ENCODE measurements at places on chromosomes 7 and 10.

GRCh38 chr10:100021322-100021721 lies 11.6 kb upstream of the DNMBP start:
- DNase-seq, result no peak

- no peak for DNase-seq
These were observed 572.3 kb downstream of the TCERG1L start for GRCh38 chr10:130739016-130739756.

DNA sequence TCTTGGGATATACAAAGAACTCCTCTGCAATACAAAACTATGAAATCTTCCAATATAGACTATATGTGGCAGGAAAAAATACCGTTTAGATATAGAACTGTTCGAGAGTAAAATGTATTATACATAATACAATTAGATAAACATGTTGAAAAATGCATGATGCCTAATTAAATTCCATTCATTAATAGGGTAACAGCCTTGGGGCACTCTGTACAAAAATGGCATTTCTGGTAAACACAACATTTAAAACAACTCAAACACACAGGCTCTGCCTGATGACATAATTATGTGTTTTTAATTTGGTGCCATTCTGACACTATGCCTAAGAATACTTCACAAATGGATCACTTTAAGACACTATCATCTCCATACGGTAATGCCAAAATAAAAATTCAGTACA lies 180.9 kb downstream of the FAM107B start:
- no peak for DNase-seq

DNA sequence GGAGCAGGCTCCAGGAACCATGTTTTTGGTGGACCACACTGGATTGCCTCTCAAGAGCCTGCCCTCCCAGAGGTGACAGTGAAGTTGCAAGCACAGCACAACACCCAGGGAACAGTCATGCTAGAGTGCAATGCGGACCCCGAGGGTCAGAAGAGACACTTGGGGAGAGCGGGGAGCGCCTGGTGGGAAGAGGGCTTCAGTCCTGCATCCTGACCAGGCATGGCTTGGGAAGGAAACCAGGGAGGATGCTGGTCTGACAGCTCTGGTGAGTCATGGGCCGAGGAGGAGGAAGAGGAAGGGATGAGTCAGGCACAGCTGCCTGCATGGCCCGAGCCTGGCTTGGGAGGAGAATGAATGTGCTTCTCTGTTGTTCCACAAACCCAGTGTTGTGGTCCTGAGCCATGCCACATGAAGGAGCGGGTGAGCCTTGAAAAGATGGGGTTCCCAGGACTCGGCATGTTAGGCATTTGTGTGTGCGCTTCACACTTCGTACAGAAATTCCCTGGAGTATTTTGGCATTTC lies 29.5 kb upstream of the ANKRD2 start:
- DNase-seq, result no peak

GRCh38 chr7:41830271-41830670 lies 127.4 kb upstream of the INHBA start:
- DNase-seq, result no peak

GRCh38 chr10:34548466-34548865 lies 266.6 kb downstream of the PARD3 start:
- no peak for DNase-seq

GRCh38 chr7:33262476-33262875 lies 133.1 kb downstream of the BBS9 start:
- DNase-seq, result no peak

- DNase-seq, result no peak
These were observed 5.8 kb downstream of the PSMA2 start for GRCh38 chr7:42926204-42926603.

- DNase-seq, result peak; percentile 5
These were observed 173.9 kb upstream of the GRM3 start for GRCh38 chr7:86469680-86470295.

DNA sequence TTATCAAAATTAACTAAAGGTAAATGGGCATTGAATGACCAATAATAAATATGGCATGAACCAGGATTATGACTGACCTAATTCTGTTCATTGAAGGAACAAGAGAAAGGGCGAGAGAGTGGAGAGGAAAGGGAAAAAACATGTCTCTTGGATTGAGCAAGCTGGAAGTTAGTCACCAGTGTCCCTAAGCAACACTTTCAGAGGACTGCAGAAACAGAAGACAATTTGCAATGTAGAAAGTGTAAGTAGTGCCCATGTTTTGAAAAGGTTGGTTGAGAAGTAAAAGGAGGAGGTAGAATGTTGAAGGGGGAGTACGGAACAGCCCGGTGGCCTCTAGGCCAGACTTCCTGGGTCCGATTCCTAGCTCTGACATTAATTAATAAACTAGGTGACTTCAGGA lies 94.6 kb downstream of the FAS start:
- no peak for DNase-seq

DNA sequence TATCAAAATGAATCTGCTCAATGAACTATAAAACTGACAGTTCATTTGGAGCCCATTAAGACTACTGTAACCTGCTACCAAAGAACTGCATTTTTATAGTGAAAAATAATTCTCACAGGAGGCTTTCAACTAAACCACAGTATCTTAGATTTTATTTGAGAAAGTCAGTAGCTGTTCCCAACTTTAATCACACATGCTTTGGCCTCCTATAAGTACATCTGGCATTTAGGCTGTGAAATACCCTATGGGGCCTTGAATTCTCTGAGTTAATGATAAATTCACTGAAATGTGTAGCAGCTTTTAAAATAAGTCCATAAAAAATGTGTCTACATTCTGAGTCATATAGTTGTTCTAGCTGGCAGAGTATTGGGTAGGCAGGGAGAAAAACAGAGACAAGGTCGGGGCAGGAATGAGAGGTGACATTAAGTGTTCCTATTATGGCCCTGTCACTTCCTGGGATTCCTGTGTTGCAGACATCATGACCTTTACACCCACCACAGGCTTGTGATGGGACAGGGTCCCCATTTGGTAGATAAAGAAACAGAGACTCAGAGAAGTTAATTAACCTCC lies 588.8 kb downstream of the REEP3 start:
- DNase-seq, result no peak

DNA sequence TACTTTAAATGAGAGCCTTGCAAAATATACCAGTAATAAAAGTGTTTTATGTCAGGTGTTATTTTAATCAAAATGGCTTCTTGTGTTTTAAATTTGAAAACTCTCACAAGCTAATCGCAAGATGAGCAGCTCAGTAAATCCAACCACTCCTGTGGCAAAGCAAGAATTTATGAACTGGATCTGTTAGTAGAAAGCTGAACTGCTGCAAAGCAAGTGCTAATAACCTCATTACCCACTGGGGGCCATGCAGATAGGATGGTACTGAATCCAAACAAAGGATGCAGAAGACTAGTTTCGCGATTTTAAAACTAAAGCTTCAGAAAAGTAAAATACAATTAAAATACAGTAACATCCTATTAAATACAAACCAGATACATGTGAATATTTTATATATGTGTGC lies 468.0 kb downstream of the PARD3 start:
- DNase-seq, result no peak

GRCh38 chr7:139043823-139044812 lies 8.3 kb upstream of the ZC3HAV1L start:
- no peak for DNase-seq

GRCh38 chr7:130996205-130996832 lies 262.3 kb upstream of the KLF14 start:
- DNase-seq, result no peak

- DNase-seq, result no peak
These were observed 64.5 kb downstream of the DNMBP start for GRCh38 chr10:99945263-99945662.

GRCh38 chr10:17023386-17024298 lies 106.0 kb downstream of the CUBN start:
- peak; percentile 5 for DNase-seq

DNA sequence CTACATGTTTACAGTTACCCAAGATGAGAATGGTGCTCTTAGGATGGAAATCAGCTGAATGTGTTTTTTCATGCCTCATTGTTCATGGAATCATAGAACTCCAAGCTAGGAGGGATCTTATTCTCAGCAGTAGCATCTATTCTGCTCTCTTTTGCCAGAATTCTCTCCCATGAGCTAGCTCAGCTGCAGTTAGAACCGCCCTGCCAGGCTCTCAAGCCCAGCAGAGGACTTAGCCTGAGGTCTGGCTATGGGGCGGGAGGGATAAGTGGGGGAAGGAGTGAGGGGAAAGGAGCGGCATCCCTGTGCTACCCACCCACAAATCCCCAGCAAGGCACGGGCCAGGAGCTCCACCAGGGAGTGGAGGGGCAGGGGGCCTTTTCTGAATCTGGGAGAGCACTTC lies 120.7 kb upstream of the PLXNA4 start:
- no peak for DNase-seq

DNA sequence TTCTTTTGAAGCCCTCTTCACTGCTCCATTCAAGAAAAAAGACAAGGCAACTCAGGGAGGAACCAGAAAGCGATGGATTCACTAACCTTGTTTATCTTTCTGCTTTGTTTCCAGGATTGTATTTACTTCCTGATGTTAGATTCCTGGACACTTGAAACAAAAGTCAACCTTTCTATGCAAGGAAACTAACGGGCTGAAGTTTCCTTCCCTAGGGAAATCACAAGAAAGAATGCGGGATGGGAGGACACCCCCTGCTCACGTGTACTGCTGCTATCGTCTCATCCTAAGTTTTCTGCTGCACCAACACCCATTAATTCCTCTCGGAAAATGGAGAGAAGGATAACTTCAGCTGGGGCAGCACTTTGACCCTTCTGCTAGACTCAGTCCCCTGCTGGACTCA lies 50.3 kb downstream of the ELMO1 start:
- DNase-seq, result no peak

DNA sequence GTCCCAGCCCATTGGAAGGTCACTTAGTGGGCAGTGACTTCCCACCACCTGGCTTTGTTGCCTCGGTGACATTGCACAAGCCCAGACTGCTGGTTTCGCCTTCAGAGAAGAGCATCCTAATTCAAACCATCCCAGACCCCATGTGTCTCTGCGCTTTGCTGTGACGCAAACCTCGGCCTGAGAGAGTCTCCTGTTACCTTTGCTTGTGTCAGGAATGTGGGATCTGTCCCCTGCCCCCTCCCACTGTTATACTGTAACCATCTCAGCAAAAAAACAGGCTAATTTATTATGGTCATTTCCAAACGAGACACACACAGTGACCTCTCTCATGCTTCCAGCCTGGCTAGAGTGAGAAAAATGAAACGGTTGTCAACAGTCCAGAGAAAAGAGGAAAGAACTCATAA lies 25.0 kb upstream of the AQP1 start:
- no peak for DNase-seq

DNA sequence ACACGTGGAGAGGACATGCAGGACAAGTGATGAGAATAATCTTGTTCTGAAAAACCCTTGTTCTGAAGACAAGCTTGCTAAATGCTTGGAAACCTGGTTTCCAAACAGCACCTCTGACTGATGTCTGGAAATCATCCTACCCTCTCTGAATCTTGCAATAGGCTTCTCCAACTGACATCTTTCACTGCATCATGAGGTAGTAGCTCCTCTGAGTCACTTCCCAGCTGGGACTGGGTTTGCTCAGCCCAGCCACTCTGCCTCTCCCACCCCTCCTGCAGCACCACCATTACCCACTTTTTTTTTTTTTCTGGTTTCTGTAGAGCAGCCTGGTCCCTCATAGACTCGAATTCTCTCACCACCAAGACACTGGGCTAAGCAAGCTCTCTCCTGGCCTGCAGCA lies 919.8 kb downstream of the GRID1 start:
- DNase-seq, result no peak

- no peak for DNase-seq
These were observed 1.3 kb upstream of the FOXL3 start for GRCh38 chr7:288671-289101.

GRCh38 chr7:157570531-157571200 lies 233.9 kb downstream of the DNAJB6 start:
- no peak for DNase-seq

GRCh38 chr7:38940774-38941173 lies 31.8 kb upstream of the VPS41 start:
- DNase-seq, result no peak

DNA sequence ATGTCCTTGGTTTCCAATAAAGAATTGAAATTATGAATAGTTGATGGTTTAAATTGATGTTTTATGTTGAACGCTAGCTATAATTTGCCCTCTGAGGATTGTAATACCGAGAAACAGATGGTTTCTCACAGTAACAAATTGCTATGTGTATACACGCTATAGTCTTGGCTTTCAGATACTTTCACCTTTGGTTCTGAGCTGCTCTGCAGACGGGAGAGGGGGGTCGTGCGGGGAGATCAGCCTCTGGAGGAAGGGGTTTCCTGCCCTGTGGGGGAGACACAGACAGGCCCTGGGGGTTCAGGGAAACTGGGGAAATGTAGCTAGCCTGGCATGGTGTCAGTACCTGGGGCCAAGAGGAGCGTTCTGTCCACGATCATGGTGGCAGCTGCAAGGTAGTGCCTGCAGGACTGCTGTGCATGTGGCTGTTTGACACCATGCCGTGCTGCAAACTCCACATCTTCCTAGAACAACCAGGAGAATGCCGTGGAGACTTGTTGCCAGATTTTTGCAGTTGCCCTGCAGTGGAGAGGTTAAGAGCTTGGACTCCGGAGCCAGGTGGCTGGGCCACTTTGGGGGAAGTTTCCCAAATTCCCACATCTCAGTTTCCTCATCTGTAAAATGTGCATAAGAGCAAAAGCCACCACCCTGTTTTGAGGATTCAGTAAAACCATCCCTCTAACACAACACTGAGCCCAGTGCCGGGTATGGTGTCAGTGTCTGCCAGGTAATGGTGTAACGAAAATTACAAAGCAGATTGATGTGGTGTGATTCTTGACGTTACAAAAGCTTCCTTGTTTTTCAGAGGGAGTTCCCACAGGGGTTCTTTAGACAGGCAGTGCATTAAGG lies 167.9 kb downstream of the CUX1 start:
- DNase-seq, result no peak

GRCh38 chr7:130297628-130298543 lies 4.9 kb downstream of the CPA4 start:
- DNase-seq, result no peak

- no peak for DNase-seq
These were observed at the start of gene VSTM2A for GRCh38 chr7:54541669-54542625. VSTM2A (plus strand) TSS chr7:54542375; CDS start chr7:54542731, 356 bp downstream.

DNA sequence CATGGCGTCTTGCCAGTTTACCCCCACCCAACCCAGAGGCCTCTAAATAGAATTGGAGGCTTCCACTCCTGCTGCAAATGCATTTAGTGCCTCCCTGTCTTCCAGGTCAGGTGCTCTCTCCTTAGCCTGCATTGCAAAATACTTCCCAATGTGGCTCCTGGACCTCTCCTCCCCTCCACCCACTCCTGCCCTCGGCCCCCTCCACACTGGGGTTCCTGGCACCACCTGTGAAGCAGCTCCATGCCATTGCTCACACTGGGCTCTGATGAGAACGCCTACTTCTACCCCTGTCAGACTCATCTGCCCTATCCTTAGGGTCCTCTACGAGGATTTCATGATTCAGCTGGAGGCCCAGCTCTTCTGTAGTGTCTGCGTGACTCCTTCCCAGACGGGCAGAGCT lies 37.4 kb downstream of the C10orf120 start:
- no peak for DNase-seq

DNA sequence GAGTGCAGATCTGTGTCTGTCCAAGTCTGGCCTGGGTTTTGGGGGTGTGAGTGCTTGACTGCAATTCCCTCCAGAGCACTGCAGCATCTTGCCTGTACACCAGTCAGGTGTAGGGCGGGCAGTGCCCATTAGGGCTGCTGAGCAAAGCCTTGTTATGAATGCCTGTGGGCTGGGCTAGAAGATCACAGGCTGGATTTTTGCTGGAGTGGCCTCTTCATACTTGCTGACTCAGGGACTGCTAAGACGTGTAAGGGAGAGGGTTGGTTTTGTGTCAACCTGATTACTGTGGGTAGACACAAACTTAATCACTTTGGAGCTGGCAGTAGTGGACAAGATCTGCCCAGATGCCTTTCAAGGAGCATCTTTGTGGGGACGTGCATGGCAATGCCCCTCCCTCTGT lies 29.6 kb downstream of the DMBT1 start:
- DNase-seq, result no peak

GRCh38 chr10:5365928-5366327 lies 1.2 kb downstream of the UCN3 start:
- DNase-seq, result no peak

All from GM12892 (cell line).